ENCODE measurements at places on chromosomes 7 and 10.

- no peak for DNase-seq
These were observed 88.1 kb downstream of the HIP1 start for GRCh38 chr7:75650681-75651080.

- no peak for DNase-seq
These were observed 45.4 kb downstream of the DOCK4 start for GRCh38 chr7:112160771-112161150.

GRCh38 chr7:77223261-77223660 lies 23.6 kb upstream of the FGL2 start:
- DNase-seq: no peak

GRCh38 chr10:89073719-89074118 lies 83.1 kb downstream of the FAS start:
- DNase-seq: no peak

GRCh38 chr10:120671491-120671890 lies 179.7 kb upstream of the WDR11 start:
- DNase-seq: no peak

DNA sequence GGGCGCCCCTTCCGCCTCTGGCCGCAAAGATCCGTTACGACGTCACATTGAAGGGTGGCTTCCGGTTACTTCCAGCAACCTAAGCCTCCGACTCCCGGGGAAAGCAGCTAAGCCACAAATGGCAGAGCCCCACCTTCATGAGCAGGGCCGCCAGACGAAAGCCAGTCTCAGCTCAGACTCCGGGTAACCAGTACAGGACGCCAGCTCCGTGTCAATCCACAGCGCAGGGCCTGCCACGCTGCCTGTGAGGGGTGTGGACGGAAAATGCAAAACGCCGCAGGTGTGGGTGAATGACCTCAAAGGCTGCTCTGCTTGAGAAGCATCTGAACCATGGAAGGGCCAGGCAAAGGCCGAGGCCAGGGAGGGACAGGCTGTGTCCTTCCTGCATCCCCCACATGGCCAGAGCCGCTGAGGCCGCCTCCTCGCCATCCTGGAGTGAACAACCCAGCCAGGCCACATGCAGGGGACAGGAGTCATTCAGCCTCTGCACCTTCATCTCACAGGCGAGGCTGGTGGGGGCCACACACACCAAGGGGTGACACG lies 53.5 kb upstream of the PPP2R2D start:
- no peak for DNase-seq

DNA sequence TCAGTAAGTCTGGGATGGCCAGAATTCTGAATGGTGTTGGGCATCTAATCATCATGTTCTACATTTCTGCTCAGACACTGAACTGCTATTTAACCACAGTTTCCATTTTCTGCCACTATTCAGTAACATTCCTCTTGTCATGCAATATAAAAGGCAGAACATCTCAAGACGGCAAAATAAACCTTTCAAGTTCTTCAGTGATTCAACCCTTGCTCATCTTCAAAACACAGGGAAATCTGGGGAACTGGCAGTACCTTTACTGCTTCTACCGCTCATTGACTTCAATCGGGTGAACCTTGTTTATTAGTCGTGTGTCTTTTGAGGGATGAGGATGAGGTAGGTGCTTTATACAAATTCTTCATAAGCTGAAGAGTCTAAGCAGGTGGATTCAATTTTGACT lies 184.7 kb upstream of the ANK3 start:
- no peak for DNase-seq

GRCh38 chr7:50856806-50857205 lies 74.1 kb upstream of the GRB10 start:
- no peak for DNase-seq

DNA sequence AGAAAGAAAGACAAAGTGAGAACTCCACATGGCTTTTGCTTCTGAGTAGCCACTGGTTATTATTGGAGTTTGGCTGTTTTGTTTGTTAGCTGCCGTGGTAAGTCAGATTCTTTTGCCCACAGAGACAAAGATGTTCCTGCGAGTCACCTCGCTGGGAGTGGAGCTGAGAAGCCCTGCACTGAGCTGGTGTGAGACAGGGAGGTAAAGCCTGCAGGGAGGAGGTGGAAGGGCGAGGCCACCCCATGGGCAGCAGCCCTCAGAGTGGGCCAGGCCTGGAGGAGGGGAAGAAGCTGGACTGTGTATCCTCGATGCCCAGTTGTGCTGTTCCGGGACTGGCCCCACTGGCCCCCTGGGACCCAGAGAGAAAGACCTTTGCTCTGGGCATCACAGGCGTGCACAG lies 14.3 kb upstream of the NOM1 start:
- no peak for DNase-seq

DNA sequence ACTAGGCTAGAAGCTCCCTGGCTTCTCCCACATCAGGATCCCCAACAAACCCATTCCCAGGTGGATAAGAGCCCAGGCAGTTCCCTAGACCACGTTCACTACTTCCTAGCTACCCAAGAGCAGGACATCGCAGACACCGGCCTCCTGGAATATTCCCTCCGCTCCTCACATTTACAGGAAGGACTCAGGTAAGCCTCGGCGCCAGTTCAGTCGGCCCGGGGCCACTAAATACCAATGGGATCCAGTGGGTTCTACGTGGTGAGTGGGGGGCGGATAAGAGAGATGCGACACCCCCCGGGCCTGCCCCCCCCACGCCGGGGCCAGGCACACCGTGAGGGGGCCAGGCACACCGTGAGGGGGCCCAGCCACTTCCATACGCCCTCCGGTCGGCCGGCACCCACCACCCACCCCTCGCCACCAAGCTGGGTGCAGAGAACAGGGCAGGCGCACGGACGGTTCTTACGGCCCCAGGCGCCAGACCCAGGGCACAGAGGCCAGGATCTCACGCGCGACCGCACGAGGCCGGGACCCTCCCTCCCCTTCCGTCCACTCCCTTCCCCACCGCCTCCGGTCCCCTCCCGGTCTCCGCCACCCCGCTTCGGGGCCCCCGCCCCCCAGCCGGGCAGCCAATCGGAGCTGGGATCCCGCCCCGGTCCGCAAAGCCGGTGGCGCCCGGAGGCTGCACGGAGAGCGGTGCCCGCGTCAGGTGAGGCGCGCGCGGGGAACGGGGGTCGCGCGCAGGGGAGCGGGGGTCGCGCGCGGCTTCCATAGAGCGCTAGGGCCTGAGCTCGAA lies at the start of gene BLVRA:
TSS of gene BLVRA (plus strand) at position 652 of the 793 bp plus-strand sequence. CDS start 12,479 bp downstream, outside the sequence.
- peak; percentile 45 for DNase-seq

DNA sequence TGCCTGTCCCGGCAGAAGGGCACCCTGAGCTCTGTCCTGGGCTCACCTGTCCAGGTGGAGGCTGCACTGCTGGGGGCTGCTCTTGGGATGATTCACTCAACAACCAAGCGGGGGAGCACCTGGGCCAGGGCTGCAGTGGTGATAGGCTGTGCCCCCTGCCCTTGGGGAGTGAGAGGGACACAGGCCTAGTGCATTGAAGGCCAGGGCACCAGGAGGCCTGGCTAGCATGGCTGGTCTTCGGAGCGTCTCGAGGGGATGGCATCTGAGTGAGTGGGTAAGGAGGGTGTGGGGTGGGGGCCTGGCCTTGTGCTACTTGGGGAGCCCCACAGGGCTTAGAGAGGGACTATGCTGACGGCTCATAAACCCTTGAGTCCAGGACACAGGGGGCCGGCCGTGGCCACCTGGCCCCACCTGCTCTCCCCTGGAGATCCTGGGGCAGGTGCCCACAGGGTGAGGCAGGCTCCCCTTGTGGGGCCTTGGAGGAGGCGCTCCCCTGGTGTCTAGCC lies 3.1 kb downstream of the PWWP2B start:
- DNase-seq: no peak

GRCh38 chr7:20831956-20832355 lies 45.3 kb upstream of the SP8 start:
- DNase-seq: no peak

DNA sequence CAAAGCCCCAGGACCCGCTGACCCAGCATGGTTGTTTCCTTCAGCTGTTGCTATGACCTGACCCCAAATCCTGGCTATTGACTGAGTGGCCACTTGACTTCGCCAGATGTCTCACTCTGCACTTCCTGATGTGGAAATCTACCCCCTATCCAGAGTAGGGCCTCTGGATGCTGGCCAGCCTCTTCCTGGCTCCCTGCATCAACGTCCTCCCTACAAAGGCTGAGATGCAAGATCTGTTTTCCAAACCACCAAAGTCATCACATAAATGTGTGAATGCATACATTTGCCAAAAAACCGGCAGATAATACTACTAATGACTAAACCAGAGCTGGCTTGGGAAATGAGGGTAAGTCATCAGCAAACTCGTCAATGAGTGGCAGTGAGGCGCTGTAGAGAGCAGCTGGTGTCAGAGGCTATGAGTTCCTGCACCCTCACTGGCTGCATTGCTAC lies 70.4 kb downstream of the PYROXD2 start:
- peak; percentile 46 for DNase-seq

DNA sequence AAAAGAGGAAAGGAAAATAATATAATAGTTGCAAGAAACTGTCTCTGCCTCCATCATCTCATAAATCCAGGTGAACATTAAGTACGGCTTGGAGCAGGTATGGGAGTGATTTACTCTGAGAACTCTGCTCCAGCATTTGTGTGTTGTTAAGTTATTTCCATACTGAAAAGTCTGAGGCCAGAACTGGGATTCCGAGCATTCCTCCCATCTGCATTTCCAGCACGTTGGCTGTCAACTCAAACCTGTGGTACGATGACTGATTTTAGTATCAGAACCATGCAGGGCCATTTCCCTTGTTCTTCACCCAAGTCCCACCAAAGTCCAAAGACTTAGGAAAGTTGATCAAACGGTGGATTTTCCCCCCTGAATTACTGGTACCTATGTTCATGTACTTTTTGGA lies 104.9 kb downstream of the CREB5 start:
- no peak for DNase-seq

- DNase-seq: no peak
These were observed 85.1 kb downstream of the CARD11 start for GRCh38 chr7:2958416-2959102.

GRCh38 chr10:123507298-123507697 lies 158.9 kb upstream of the GPR26 start:
- DNase-seq: no peak

DNA sequence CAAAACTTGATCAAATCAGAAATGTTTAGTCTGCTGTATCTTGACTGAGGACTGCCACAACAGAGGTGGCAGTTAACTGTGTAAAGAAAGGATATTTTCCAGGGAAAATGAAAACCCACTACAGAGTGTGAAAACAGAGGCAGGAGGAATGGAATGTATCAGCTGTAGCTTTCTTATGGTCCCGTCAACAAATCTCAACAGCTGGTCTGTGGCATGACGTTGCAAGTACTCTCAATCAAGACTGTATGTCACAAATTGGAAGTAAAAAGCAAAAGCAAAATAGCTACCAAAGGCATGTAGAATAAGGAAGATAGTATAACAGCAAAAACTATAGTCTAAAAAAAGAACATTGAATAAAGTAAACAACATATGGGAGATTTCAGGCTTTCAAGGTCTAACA lies 123.5 kb downstream of the KMT2C start:
- DNase-seq: no peak

- DNase-seq: no peak
These were observed 225.5 kb upstream of the NFE2L3 start for GRCh38 chr7:25926451-25926850.

GRCh38 chr7:22447762-22448161 lies 52.2 kb downstream of the STEAP1B start:
- DNase-seq: no peak

DNA sequence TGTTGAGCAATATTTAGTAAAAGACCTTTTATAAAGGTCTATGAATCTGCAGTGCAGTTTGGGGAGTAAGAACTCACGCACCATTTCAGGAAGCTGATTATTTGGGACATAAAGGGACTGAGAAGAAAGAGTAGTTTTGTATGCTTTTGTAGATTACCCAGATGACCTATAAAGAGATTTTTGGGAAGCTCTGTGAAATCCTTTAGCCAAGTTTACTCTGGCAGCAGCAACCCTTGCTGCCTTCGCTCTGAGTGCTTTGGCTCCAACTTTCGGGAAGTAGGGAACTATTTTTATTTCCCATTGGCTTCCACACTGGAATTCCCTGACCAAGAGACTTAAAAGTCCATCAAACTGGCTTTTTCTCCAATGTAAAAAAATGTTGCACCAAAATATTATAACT lies 1110.1 kb upstream of the PHF14 start:
- DNase-seq: no peak

GRCh38 chr7:3043544-3044371 lies at the start of gene CARD11:
TSS of gene CARD11 (minus strand) at chr7:3043867. CDS start at chr7:2958506, 85,361 bp downstream.
- DNase-seq: no peak

DNA sequence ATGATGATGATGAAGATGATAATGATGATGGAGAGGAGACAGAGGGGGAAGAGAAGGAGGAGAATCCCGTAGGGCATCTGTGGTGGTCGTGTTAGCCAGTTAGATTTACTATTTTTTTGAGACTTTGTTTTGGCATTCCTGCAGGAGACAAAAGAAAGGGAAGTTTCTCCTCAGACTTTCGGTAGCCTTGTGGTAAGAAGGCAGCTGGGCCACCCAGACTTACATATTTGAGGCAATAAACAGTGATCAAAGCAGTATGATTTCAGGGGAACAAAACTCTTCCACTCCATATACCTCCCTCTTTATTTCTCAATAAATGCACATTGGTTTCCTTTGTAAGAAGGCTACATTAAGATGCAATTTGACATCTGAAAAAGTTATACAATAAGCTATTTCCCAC lies 32.4 kb upstream of the BICC1 start:
- DNase-seq: no peak

DNA sequence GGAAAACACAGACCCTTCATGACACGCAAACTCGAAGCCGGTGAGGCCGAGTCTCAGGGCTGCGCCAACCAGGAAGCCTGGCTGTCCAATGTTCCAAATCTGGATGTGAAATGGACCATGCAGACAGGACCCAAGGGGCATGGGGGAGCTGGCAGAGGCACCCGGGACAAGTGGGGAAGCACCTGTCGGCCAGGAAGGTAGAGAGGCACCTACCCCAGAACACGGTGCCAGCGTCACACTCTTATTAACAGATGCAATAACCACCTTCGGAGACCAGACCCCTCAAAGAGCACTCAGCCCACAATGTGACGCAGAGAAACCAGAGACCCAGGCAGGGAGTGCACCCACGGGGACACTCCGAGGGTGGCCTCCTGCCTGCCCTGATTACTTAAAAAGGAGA lies 88.3 kb upstream of the PDGFA start:
- no peak for DNase-seq

Measured in breast epithelium (tissue), 4 donors.